EH (cell line): ENCODE measurements at places on chromosomes 1 and 21.

DNA sequence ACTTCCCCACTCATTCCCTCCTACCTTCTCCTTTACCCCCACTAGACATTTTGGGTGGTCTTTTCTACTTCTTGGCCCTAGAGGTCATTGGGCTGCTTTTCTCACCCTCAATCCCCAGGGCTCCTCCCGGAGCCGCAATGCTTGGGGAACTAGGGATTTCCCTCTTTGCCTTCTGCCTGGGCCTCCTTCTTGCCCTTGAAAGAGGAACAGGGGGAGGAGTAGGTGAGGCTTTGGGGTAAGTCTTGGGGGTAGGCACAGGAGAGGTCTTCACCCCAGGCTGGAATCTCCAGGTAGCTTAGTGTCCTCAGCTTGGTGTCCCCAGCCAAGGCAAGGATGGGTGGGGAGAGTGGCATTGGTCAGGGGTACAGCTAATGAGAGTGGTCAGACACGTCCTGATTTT, 56.2 kb upstream of the EPS8L3 start:
- no peak for DNase-seq

GRCh38 chr21:18529254-18529653, 125.7 kb upstream of the TMPRSS15 start:
- DNase-seq, result no peak

DNA sequence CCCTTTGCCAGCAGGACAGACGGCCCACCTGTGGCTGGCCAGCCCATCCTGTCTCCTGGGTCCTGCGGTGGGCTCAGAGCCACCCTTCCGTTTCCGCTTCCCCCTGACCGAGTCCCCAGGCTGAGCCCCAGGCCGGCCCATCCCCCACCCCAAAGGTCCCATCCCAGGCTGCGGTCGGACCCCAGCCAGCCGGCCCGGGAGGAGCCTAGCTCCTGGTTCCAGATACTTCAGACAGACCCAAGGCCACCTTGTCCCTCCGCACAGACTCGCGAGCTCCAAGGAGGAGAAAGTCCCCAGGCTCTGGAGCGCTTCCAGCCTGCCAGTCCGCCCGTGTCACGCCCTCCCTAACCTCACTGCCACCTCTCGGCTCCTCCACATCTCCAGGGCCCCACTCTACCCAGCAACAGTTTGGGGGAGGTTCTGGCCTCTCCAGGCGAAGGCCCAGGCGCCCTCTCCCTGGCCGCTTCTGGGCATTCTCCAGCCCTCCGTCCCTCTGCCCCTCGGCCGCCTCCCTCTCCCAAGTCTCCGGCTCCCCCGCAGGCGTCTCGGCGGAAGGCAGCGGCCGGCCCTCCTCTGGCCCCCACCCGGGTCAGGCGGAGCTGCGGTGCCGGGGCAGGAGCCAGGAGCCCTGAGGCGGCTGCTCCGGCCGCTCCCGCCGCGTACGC, 835 bp downstream of the LRRN2 start:
- DNase-seq, result no peak

DNA sequence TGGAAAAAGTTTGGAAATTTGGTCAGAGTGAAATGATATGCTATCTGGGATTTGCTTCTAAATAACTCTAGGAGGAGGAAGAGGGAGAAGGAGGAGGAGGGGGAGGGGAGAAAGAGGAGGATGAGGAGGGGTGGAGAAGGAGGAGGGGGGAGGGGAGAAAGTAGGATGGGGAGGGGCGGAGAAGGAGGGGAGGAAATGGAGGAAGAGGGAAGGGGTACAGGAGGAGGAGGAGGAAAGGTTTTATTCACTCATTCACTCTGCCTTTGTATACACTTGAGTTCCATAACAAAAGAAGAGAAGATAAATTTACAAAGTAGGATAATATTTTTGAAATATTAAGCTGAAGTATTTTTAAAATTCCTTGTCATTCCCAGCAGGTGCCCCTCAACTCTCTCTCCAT, 6.3 kb upstream of the VPS26C start:
- DNase-seq, result no peak

DNA sequence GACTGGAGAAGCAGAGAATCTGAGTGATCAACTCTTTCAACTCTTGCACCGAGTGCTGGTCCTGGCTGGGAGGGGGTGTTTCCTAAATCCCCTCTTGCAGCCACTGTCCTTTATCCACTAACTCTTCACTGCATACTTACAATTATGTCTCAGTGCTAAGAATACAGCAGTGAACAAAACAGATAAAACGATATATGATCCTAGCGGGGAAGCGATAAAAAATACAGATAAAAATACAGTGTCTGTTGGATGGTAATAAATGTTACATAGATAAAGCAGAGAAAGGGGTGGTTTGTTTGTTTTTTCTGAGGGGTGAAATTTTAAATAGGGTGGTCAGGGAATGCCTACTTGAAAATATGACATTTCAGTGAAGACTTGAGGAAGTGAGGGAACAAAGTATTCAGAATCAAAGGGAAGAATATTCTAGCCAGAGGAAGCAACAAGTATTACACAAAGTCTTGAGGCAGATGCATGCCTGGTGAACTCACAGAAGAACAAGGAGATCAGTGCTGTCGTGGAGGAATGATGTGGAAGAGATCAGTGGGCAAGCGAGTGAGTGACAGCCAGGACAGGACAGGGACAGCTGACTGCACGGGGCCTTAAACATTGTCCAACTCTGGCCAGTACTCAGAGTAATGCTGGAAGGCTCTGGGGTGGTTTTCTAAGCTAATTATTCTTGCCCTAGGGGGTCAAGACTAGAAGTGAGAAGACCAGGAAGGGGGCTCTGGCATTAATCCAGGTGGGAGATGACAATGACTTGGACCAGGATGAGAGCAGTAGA, 110.0 kb downstream of the APP start:
- DNase-seq, result no peak
